ENCODE measurements at places on chromosomes 2 and 18.
A peak's percentile ranks its signal among the peaks of the same experiment; 100 is the strongest.

DNA sequence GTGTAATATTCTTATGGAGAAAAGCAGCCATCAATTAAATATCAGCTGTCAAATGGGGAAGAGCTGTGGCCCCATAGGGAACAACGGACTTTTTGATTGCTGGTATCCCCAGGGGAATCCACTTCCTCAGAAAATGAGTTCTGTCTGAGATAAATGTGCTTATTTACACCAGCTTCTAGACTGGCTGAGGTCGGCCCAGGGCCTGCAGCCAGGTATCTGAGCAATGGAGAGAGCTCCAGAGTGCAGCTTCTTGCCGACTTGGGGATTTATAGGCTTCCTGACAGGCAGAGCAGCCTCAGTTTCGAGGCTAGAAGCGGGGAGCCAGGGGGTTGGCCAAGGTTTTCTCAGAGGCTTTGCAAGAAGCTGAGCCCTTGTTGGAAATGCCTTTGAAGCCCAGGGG, 67.2 kb downstream of the MCFD2 start:
- no peak for DNase-seq

DNA sequence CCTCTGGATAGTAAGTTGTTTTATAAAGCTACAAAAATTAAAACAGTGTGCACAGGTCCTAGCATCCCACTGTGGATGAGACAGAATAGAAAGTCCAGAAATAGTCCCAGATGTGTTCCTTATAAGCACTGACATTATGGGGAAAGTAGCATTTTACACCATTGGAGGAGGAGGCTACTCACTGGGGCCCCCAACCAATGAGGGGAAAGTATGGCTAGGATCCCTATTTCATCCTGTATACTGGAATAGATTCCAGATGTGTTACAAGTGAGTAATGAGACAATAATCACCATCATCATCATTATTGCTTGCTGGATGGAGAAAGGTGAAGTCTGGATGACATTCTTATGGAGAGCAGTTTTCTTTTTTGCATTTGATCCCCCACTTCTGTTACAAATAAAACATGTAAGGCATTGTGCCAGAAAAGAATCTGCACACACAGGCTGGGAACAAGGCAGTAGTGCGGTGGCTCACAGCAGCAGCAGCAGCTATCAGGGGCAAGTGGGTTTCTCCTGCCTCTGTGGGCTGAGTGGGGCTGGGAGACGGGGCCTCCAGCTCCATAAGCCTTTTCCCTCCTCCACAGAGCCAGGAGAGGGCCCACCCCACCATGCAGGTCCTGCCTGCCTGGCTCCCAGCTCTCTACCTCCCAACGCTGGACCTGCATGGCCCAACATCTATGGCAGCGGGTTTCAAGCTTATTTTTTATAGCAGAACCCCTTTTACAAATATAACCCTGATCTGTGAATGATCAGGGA, 5.0 kb downstream of the ARID5A start:
- peak; percentile 21 for DNase-seq

DNA sequence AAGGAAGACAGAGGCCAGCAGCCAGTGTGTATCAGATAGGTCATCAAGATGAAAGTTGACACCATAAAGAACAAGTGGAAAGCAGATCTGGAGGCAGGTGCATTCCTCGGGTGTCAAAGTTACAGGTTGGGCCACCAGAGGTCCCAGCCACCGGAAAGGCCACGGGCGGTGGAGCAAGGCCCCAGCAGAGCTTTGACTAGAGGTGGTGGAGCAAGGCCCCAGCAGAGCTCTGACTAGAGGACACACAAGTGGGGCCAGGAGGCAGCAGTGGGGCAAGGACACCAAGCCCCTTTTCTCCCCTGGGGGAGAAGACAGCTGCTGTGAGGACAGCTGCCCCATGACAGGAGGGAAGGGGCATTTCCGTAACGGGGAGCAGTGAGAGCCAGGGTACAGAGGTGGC, 115.1 kb downstream of the GYPC start:
- DNase-seq = no peak

GRCh38 chr2:73994178-73994831, 9.6 kb downstream of the TET3 start:
- no peak for DNase-seq

- no peak for DNase-seq
These were observed 208.2 kb upstream of the STK17B start for GRCh38 chr2:196379600-196379999.

GRCh38 chr2:207951734-207952470, 73.4 kb downstream of the PLEKHM3 start:
- DNase-seq = no peak

GRCh38 chr2:240640939-240641338, 15.7 kb downstream of the GPR35 start:
- DNase-seq = no peak

- DNase-seq = no peak
These were observed 50.8 kb downstream of the ATOH8 start for GRCh38 chr2:85804583-85804982.

GRCh38 chr18:60568220-60568619, 195.6 kb upstream of the MC4R start:
- DNase-seq = no peak

DNA sequence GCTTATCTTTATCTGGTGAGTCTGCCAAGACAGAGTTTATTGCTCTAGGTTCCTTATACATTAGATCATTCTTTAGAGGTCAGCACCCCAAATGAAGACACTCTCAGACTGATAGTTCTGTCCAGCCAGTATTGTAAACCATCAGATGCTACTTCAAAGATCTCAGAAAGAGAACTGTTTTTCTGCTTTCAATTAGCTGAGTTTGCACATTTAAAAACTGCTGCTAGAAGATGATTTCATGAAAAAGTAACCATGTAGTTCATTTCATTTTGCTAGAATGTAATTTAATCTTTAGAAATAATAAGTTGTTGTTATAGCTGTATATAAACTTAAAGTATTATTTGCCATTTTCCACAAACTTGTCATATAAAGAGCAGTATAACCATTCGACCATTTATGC, 344.5 kb upstream of the ATP5MC3 start:
- DNase-seq = no peak

DNA sequence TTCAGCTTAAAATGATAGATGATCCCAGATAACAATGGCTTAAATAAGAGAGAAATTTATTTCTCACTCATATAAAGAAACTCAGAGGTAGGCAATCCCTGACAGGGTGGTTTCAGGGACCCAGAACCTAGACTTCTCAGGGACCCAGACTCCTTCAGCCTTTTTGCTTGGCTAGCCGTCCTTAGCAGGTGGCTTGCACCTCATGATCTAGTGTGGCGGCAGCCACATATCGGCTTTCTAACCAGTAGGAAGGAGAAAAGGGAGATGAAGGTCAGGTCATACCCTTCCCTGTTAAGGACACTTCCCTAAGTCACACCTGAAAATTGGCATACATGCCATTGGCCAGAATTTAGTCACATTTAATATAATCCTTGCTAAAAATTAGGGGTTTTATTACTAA, 18.4 kb downstream of the VSNL1 start:
- DNase-seq = no peak

GRCh38 chr2:3405876-3406275, 26.4 kb downstream of the TRAPPC12 start:
- DNase-seq = no peak

DNA sequence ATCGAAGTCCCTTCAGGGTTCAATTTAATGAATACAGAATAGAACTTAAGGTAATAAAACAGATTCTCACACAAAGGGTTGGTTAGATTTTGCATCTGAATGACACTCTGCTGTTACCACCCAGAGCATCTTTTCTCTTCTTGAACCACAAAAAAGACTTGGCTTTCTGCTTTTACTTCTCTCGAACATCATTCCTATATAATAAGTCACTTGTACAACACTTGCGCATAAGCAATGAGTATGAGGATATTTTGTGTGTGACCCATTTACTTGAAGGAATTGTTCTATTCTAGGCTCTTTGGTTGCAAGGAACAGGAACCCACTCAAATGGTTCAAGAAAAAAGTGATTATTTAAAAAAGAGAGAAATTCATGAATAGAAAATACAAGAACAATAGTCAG, 126.2 kb downstream of the NUP35 start:
- no peak for DNase-seq

GRCh38 chr2:38933653-38934052, 44.0 kb downstream of the ARHGEF33 start:
- no peak for DNase-seq

- DNase-seq = no peak
These were observed 195.4 kb upstream of the CWC22 start for GRCh38 chr2:180202467-180202951.

- DNase-seq = no peak
These were observed 1348.7 kb upstream of the NXPH2 start for GRCh38 chr2:140128909-140129308.

- no peak for DNase-seq
These were observed 63.7 kb downstream of the SLC8A1 start for GRCh38 chr2:40388161-40388560.

DNA sequence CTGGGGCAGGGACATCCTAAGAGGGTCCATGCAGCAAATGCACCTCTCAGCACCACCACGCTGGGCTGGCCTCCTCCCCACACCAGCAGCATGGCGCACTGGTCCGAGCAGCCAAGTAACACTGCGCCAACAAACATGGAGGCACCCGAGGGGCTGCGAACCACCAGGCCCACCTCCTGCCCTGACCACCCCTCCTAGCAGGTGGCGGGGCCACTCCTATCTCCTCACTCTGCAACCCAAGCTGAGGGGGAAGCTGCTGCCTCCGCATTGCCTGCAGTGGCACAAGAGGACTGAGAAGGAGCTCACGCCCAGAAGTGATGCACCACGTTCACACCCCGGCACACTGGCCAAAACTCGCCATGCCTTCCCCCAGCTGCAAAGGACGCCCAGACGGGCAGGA, 94.4 kb downstream of the EIPR1 start:
- DNase-seq = no peak

DNA sequence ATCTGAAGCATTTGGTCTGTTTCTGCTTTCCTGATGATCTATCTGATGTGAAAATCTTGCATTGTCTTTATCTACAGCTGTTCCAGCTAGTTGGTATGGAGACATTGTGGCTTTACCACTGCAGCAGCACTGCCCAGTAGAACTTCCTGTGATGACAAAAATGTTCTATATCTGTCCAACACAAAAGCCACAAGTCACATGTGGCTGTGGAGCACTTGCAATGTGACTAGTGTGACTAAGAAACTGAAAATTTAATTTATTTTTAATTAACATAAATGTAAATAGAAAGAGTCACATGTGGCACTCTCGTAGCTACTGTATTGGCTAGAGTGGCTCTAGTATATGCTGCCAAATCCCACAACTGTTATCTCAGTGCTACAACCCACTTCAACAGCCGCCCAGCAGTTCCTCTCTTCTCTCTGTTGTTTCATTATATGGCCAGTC, 425.7 kb downstream of the SETBP1 start:
- no peak for DNase-seq

DNA sequence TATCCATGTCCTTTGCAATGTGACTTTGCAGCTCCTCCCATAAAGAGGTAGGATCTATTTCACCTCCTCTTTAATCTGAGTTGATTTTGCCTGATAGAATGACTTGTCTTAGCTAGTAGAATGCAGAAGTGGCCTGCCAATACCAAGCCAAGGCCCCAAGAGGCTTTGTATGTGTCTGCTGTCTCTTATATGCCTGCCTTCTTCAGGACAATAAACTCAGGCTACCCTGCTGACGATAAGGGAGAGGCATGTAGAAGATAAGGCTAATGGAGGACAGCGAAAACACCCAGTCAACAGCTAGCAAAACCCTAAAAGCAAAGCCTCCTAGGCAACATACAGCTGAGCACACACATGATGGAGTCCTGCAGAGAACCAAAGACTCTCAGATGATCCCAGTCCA, 1.8 kb upstream of the ZC3H8 start:
- DNase-seq = no peak

- no peak for DNase-seq
These were observed 199.7 kb downstream of the TNS1 start for GRCh38 chr2:217802876-217803652.

DNA sequence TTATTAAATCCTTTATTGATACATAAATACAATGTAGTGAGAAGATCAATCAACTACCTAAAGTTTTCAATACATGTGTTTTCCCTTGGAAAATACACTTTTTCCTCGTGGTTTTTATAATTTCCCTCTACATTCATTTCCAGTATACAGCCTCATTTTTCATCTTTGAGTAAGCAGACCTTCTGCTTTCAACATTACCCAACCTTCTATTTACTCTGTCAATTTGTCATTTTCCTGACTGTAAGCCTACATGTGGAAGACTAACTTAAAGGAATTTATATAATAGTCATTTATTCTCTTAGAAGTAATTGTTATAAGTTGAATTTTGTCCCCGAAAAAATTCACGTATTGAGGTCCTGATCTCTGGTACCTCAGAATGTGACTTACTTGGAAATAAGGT, 594.0 kb downstream of the NUP35 start:
- DNase-seq = no peak

GRCh38 chr18:1436199-1436598, 531.5 kb downstream of the ADCYAP1 start:
- DNase-seq = no peak

GRCh38 chr18:3447068-3447894, 2.7 kb upstream of the TGIF1 start:
- no peak for DNase-seq

DNA sequence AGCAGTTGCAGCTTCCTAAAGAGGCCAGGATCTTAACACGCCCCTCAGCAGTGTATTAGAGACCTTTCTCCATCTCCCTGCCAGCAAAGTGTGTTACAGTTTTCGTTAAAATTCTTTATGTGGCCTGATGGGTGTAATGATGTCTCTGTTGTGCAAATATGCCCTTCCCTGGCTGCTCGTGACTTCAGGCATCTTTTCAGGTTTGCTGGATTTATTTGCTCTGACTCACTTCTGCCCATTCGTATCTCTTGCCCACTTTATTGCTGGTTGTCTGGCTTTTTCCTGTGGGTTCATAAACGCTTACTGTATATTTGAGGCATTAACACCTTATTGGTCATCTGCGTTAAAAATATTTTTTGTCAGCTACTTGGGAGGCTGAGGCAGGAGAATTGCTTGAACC, 134.5 kb downstream of the ASB1 start:
- no peak for DNase-seq

- no peak for DNase-seq
These were observed 342.6 kb downstream of the DPP10 start for GRCh38 chr2:114784890-114785583.

DNA sequence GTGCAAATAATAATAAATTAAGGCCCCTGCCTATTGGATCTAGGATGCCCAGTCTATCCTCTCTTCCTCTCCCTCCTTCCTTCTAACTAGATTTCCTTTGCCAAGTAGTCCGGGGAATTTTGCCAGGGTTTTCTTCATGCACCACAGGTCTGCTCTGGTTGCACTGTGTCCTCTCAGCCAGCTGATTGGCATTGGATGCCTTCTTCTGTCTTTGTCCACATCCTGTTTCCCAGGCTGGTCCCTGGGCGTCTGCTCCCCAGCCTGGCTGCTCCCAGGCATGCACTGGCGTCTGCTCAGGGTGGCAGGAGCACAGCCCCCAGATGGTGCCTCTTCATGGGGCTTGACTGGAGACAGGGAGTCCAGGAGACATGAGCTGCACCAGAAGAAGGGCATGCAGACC, 66.4 kb downstream of the GALR1 start:
- DNase-seq = no peak

Measured in posterior cingulate gyrus (tissue), 11 donors.